Renal cortex interstitium (tissue), 15 donors: ENCODE measurements at places on chromosomes 7 and 10. TPM values are rescaled to one million over a fixed set of nuclear protein-coding genes. Genes with fewer than 3 reads are reported as not detected.

DNA sequence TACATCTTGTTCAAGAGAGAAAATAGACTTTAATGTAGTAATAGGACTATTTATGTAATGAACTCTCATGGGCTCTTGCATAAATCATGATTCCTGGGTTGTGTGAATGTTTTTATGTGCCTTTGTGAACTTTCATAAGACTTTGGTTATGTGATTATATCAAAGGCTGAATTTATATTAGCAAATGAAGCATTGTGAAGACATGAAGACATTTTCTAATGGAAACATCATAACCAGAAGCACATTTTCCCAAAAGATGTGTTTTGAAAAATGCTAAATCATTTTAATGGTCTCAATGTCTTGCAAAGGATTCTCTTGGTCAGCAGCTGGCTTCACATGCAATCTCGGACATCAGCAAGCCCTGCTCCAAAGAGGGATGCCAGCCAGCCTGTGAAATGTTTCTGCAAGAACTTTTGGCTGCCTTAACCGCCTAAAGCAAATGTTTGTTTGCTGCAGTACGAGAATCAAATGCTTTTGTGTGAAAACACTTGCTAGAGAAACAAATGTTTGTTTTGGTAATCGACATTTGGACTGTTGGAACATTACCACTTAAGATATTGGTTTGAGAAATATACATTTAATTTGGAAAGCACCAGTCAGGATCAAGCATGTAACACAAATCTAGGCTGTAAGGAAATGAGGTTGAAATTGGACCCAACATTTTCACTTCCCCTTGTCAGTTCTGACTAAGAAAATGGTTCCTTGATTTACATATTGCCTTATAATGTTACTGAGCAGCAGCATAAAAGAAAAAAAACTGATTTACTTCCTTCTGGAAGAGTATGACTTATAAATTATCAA is 102.1 kb downstream of the RTKN2 start:
- peak; percentile 39 for DNase-seq

DNA sequence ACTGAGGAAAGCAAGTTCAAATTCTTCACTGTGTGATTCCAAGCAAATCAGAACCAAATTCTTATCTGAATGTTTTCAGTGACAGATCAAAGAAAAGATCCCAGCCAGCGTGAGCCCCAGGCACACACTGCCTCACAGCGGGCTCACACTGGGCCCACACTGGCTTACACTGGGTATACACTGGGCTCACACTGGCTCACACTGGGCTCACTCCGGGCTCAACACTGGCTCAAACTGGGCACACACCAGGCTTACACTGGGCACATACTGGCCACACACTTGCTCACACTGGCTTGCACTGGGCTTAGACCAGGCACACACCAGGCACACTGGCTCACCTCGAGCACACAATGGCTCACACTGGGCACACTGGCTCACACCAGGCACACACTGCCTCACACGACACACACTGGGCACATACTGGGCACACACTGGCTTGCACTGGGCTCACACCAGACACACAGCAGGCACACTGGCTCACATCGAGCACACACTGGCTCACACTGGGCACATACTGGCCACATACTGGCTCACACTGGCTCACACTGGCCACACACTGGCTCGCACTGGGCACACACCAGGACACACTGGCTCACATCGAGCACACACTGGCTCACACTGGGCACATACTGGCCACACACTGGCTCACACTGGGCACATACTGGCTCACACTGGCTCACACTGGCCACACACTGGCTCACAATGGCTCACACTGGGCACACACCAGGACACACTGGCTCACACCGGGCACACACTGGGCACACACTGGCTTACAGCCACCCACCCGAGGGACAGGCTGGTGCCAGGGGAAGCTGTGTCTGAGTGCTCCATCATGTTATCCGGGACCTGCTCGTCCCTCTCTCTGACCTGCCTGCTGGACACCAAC is 156.3 kb downstream of the PTPRN2 start:
- DNase-seq: no peak

Gene GPR141
- not detected for polyA plus RNA-seq

GRCh38 chr7:45892407-45893035 is 4.2 kb downstream of the IGFBP1 start:
- no peak for DNase-seq

DNA sequence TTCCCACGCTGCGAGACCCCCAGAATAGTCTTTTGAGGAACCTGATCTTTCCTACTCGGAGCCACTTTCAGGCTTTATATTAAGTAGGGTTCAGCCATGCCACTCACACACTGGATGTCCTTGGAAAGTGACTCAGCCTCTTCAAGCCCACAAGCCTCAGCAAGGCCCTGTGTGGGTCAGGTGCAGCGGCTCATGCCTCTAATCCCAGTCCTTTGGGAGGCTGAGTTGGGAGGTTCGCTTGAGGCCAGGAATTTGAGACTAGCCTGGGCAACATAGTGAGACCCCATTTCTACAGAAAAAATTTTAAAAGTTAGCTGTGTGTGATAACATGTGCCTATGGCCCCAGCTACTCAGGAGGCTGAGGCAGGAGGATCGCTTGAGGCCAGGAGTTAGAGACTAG is 119.7 kb upstream of the TNRC18 start:
- no peak for DNase-seq

Gene LDB3
- polyA plus RNA-seq: 1.9 TPM

Gene IKZF1
- 0.98 TPM for polyA plus RNA-seq

DNA sequence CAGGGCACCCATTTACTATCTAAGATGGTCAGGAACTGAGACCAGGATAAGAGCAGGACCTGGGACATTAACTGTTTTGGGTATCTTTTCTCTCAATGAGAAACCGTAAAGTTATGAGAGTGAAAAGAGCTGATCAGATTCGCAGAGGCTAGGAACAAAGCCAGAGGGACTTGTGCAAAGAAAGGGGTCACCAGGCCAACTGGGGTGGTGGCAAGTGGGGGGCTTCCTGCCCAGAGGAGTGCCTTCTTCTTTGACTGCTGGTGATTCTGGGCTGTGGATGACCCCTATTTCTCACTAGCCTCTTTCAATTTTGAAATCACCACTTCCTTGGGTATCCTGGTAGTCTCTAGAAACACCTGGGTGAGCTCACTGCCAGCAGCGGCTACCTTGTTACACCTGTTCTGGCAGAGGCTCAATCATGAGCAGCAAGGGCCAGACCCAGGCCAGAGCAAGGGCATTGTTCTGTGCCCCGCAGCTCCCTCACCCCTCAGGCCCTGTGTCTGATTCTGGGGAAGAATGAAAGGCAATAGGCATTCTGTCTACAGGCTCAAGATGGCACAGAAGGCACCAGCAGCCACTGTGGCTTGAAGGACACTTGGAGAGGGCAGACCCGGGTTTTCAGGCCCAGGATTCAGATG is 999 bp downstream of the SFTPD start:
- no peak for DNase-seq

DNA sequence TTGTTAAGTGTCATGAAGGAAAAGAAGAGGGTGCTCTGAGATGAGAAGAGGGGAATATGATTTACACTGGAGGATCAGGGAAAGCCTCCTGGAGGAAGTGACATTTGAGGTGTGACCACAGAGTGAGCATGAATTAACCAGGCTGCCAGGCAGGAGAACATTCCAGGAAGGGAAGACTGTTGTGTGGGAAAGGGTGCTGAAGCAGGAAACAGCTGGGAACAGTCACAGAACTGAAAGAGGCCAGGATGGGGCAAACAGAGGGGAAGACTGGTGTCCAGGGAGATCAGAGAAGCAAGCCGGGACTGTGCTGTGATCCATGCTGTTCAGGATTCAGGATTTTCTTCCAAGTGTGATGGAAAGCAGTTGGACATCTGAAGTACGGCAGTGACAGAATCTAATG is 14.9 kb downstream of the HIPK2 start:
- DNase-seq: no peak

GRCh38 chr10:7561216-7561893 is 105.4 kb downstream of the ITIH5 start:
- DNase-seq: no peak

DNA sequence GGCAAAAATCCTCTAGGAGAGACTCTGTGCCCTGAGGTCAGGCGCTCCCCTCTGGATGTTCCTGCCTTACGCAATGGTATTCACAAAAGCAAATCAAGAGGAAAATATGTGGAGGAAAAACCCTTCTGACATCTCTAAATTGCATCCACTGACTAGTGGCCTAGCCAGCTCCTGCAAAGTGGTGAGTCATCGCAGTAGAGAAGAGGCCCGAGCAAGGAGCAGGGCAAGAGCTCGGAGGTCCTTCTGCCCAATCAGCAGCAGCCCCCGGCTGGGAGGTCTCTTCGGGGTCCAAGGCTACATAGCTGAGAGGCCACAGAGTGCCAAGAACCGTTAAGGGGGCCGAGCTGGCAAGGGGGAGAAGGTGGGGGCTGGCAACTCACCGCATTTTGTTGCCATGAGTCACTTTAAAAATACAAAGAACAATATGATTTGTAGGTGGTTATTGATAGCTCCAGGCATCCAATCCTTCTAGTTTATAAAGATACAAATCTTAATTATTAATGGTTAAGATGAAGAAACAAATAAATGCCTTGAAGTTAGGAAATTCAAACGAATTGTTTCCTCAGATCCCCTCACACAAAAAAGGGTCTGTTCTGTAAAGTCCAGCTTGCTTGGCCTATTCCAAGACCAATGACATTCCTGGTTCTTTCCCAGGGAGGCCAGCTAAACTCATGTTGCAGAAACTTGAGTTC is 161.6 kb downstream of the PKD1L1 start:
- DNase-seq: peak; percentile 39

GRCh38 chr7:1256621-1257020 is 23.9 kb downstream of the UNCX start:
- DNase-seq: no peak

GRCh38 chr7:90211391-90212148 is at the start of gene STEAP2:
TSS of gene STEAP2 (plus strand) at chr7:90211740. CDS start at chr7:90225083, 13,343 bp downstream.
- peak; percentile 80 for DNase-seq
